ENCODE measurements at places on chromosomes 3 and 15. TPM values are rescaled to one million over a fixed set of nuclear protein-coding genes. Genes with fewer than 3 reads are reported as not detected.

The FBXW12 gene
- total RNA-seq, result not detected

The RARB gene
- not detected for total RNA-seq

DNA sequence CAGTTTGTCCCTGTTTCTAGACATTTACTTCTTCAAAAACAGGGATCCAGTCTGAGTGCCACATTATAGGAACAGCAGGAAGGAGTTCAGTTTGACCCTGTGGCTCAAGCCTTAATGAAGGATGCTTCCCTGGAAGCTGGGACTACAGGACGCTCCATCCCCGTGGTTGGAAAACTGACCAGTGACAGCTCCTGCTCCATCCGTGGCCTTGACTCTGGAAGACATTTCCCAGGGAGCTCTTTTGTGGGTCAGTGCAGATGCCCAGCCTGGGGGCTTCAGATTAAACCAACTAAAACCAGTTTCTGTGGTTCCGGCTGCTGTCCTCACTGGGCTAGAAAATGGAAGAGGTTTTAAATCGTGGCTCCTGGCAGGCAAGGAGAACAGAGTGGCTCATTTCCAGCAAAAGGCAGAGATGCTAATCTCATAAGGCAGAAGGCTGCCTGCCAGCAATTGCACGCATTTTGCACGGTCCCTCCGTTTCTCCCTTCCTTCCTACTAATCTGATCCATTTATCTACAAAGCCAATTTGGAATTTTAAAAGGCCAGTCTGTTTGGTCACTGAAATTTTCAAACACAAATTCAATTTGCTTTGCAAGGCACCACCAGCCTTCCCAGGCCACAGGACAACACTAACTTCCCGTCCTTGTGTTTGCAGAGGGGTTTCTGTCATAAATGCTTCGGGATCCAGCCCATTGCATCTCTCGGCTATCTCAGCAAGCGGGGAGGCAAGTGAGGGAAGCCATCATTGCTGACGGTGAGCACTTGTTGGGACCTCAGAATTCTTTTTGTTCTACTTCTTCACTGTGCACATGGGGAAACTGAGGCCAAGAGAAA is 6.2 kb upstream of the SSUH2 start:
- no peak for DNase-seq

- DNase-seq, result no peak
Observed at GRCh38 chr15:71313806-71314205, 198.5 kb downstream of the THSD4 start.

DNA sequence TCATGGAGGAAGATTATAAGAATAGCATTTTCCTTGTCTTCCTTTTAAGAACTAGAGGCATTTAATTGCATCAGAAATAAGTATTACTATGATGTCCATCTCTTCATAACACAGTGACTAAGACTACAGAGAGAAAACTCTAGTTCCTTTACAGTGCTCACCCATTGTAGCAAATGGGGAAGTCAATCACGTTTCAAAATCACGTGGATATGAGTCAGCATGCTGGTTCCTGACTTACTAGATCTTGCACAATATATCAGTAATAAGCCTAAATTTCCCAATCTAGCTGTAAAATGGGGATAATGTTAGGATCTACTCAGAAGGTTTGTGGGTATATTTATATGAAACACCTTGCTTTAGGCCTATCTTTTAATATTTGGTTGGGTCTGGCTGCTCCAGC is 254.8 kb upstream of the EOMES start:
- no peak for DNase-seq

- no peak for DNase-seq
Observed at GRCh38 chr3:192122832-192123594, 604.3 kb downstream of the FGF12 start.

DNA sequence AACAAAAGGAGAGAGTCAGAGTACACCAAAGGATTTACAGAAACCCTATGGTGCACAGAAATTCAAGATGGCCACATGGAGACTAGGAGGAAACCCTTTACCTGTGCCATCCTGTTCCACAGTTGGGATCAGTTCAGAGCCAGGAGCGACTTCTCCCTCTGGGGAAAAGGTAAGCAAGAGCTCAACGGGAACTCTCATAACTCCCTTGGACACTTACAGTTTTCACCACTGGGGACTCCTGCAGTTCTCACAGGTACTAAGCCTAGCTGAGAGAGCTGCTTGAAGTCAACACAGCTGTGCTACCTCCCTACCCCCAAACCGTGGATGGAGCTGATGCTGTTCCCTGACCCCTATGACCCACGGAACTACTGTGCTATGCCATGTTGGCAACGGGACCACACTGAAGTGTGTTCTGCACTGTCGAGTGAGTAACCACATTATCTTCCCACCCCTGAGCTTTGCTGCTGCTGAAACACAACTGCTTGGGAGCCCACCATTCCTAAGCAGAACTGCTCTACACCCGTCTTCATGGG is 606.8 kb downstream of the GBE1 start:
- no peak for DNase-seq

- no peak for DNase-seq
Observed at GRCh38 chr15:51936105-51936478, 35.5 kb downstream of the LEO1 start.

GRCh38 chr3:184359610-184360009 is 1.8 kb downstream of the CLCN2 start:
- DNase-seq, result no peak

GRCh38 chr15:52005748-52006701 is 13.0 kb upstream of the MAPK6 start:
- DNase-seq, result no peak

DNA sequence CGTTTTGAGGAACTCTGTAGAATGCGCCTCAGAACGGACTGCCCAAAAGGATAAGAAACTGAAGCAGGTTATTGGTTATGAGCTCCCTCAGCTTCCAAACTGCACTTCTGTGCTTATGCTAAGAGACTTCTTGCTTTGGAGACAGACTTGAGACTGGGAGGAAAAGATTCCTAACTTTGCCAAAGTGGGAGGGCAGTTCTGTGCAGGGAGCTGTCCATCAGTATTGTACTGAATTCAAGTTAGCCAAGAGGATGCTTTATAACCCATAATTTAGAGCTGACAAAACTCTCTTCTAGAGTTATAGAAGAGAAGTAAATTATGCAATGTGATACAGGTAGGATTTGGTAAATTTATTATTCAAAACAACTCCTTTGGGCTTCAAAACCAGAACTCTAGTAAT is 519.8 kb upstream of the GBE1 start:
- no peak for DNase-seq

DNA sequence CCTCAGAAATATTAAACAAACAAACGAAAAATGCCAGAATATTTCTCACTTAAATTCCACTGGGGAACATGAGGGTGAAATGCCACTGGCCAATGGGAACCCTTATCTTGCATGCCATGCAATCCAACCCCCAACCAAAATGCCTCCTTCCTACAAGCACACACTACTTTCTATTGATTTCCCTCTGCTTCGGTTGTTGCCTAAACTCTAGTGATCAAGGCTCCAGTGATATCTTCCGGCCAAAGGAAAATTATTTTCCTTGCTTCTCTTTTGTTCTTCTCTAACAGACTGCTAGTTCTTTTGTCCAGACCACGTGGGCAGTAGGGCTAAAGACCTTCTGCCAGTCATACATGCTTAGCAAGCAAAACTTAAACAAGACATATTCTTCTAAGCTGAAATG is 115.7 kb downstream of the TMCC1 start:
- DNase-seq, result no peak

GRCh38 chr3:35383719-35384555 is 255.4 kb upstream of the ARPP21 start:
- DNase-seq, result no peak

Data from CD8-positive, alpha-beta T cell (primary cell).